ENCODE measurements at places on chromosomes 7 and 10.

GRCh38 chr7:82319674-82320118 is 123.9 kb downstream of the CACNA2D1 start:
- peak; percentile 83 for DNase-seq

DNA sequence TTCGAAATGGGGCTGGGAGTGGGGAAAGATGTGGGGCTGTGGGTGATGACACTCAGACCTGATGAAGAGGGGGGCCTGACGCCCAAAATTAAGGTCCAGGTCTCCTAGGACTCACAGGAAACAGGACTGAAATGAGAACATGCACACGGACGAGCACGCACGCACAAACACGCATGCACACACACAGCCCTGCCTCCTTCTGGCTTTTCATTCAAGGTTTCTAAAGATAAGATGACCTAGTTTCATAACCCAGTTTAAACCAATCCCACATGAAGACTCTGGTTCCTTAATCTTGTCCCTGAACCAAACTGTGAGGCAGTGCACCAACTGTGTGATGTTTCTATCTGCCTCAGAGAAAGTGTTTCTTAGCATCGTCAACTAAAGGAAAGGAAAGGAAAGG is 162.0 kb downstream of the DGKI start:
- DNase-seq, result no peak

DNA sequence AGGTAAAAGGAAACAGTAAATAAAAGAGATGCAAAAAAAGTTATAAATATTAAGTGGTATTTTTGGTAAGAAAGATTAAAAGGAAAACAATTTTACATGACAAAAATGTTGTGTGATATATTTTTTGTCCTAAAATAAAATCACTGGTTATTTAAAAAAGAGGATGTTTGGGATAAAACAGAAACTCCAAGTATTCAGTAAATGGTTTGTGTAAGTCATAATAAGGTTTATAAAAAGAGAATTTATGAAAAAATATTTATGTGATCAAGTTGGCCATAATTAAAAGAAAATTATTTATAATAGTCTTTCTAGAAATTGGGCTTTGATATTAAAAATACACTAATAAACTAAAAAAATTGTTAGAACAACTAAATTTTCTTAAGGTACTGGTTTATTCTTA is 38.2 kb upstream of the FIGNL1 start:
- DNase-seq, result no peak

- DNase-seq, result no peak
Measured at GRCh38 chr10:11682267-11682683, 59.9 kb upstream of the ECHDC3 start.

DNA sequence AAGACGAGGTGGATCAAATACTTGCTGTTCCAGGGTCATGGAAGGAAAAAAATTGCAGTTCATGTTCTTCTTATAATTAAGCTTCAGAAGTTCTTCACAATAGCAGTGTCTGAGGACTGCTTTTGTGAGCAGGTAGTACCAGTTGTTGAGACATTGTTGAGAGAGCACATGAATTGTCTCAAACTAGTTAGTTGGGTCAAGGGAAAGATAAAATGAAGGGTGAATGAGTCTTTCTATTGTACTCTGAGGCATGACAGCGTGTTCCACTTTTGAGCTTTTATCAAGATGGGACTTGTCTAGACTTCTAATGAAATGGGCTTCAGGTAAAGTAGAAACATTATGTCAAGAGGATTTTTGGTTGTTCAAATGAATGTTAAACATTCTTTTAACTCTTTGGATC is 26.0 kb downstream of the KAT6B start:
- no peak for DNase-seq

DNA sequence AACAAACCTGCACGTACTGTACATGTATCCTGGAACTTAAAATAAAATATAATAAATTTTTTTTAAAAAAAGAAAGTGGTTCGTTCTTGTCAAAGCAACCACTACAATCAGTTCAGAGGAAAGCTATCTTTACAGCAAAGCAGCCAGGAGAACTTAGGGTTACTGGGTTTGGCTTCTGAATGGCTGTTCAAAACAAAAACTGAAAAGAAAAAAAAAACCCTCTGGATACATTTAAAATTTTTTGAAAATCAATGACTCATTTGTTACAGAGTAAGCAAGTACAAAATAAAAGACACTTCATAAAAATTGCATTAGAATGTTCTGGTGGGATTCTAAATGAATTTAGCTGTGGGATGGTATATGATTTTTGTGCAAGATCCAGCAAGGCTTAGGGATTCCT is 28.6 kb upstream of the ADD3 start:
- DNase-seq, result no peak

DNA sequence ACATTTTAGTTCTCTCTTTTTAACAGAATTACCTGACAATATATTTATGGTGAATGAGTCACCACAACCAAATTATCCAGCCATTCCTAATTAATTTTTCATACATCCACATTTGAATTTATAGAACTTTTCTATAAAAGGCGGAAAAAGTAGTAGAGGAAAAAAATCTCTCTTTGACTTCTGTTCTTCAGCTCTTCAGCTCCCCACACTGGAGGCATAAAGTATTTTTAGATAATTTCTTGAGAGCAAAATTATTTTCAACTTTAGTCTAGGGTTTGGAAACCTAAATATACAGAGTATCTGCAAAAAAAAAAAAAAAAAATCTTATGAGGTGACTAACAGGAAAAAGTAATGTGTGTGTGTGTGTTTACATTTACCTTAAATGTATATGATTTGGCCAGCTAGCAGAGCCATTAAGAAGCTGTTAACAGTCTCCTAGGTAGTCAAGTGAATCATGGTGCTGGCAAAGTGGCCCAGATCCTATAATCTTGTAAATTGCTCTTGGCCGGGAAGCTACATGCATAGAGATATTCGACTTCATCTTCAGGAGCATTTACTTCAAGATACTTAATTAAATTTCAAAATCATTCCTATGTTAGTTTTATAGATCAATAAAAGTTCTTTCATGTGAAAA is 383.1 kb upstream of the STEAP1 start:
- DNase-seq, result no peak

- peak; percentile 63 for DNase-seq
Measured at GRCh38 chr10:62619413-62619738, 185.1 kb upstream of the ADO start.

GRCh38 chr10:132068431-132069121 is 2.8 kb downstream of the JAKMIP3 start:
- no peak for DNase-seq

DNA sequence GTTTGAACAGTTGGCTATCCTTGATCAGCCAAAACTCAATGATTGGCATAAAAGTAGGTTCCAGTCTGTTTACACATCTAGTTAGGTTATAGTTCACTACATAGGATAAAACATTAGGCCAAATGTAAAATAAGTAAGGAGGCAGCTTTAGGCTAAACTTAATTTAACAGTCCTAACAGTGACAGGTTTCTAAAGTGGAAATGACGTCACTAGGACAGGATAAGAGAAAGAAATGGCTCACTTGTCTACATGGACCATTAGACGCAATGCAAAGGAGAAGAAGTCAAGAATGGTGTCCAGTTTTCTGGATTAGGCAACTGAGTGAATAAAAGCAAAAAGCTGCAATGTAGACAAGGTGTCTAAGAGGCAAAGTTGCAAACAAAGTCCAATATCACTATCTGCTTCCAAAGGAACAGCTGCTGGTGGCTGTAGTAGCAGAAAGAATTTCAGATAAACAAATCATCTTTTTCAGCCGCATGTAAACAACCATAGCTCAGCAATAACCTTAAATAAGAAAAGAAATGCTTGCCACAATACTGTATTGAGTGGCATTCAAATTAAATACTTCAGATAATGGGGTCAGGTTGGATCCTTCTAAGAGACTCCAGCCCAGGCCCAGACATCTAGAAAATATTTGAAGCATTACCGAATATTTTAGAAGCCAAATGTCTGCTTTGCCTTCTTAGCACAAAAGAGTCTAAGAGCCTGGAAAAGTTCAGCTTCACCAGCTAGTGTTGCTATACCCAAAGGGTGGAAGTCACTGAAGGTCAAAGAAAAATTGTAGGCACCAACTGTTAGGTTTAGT is 154.2 kb downstream of the NEBL start:
- no peak for DNase-seq

GRCh38 chr10:100120550-100120949 is 38.9 kb upstream of the CPN1 start:
- DNase-seq, result no peak

DNA sequence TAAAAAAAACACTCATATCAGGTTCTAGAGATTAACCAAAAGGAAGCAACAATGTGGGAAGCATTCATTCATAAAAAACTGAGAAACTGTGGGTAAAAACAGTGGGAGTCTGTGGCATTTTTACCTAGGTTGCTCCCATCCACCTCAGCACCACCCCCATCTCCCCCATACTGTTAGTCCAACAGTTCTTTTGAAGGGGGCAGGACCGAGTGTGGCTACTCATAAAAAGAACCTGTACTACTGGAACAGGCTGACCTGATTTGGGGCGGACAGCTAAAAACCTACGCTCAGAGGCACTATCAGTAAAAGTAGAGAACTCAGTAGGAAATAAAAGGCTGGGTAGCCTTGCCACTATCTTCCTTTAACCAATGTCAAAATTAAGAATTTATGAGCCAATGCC is 84.5 kb downstream of the DPY19L1 start:
- no peak for DNase-seq

DNA sequence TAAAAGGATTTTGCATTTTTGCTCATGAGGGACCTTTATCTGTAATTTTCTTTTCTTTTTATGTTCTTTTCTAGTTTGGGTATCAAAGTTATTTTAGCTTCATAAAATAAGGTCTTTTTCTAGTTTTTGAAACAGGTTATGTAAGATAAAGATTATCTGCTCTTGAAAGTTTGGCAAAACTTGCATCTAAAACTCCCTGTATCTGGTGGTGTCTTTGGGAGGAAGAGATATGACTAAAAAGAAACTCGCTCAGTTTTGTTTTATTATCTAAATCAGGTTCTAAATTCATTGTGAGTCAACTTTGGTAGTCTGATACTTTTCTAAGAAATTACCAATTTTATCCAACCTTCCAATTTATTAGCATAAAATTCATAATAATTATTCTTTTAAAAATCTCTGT is 55.1 kb downstream of the VCL start:
- DNase-seq, result no peak

- peak; percentile 12 for DNase-seq
Measured at GRCh38 chr7:83957333-83957732, 237.3 kb downstream of the SEMA3A start.

DNA sequence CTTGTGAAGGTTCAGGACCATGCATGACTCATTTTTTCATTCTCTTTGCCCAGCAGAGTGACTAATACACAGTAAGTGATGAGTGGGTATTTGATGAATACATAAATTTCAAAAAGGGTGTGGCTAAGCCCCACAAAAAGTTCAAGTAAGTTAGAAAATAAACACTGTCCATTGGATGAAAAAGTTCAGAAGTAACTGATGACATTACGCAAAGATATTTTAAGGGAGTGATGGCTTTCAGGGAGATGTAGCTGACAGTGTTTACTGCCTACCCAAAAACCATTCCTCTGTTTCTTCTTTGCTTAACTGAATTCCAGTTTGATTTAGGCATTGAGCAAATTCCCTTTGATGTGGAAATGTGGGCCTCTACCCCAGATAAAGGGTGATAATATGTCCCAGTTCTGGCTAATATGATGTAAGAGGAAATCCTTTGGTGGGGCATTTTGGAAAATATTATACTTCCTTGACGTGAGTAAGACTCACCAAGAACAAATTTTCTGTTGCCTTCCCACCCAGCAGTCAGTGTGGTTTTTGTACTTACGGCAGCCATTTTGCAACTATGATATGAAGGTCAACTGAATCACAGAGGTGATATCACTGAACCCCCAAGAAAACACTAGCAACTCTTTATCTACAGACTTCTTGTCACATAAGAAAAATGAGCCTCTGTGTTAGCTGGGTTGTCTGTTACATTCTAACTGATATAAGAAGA is 29.0 kb upstream of the EBLN1 start:
- peak; percentile 83 for DNase-seq

- no peak for DNase-seq
Measured at GRCh38 chr7:16619979-16620408, 25.6 kb downstream of the ANKMY2 start.

- DNase-seq, result no peak
Measured at GRCh38 chr7:121558288-121558687, 162.2 kb upstream of the FAM3C start.

DNA sequence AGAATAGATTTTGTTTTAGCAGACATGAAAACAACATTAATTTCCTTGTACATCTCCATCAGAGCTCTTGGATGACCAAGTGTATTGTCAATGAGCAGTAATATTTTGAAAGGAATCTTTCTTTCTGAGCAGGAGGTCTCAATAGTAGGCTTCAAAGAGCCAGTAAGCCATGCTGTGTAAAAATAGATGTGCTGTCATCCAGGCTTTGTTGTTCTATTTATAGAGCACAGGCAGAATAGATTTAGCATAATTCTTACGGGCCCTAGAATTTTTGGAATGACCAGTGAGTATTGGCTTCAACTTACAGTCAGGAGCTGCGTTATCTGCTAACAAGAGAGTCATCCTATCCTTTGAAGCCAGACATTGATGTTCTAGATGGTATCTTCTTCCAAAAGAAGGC is 19.0 kb downstream of the MINPP1 start:
- DNase-seq, result peak; percentile 20

- DNase-seq, result peak; percentile 53
Measured at GRCh38 chr7:33873518-33873917, 31.8 kb upstream of the BMPER start.

GRCh38 chr7:18426564-18427226 is 68.9 kb upstream of the HDAC9 start:
- DNase-seq, result peak; percentile 73

DNA sequence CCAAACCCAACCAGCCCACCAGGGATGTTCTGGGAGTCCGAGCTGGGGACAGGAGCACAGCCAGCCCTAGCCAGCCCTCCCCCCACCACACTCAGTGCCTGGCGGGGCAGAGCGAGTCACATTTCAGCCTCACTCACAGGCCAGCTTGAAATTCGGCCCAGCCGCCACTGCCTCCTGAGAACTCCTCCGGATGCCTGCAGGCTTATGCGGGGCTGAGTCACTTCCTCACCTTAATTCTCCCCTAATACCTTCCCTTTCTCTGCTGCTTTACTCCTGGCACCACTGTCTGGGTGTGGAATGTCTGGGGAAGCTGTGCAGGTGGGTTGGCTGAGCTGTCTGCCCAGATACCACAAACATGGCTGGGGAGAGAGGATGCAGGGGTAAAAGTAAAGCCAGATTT is 22.6 kb upstream of the DLG5 start:
- DNase-seq, result peak; percentile 83

DNA sequence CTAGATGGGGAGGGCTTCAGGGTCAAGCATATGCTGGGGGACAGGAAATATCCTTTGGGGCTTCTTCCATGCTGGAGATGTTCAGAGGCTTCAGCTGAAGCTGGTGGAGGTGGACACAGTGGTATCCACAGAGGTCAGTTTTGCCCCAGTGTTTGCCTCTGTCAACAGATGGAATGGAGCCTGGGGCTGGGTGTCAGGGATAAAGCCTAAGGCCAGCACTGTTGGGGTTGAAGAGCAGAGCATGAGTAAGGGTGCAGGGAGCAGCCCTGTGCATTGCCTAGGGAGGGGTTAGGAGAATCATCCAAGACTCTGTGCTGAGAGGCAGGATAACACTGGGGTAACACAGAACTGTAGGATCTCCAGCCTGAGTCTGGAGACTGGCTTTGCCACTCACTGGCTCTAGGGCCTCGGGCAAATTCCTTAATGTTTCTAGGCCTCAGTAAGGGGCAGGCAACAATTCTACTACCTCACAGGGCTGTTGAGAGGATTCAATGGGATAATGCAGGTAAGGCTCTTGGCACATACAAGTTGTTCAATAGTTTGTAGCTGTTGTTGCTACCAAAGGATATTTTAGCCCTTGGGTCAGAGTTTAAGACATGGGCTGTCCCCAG is 21.8 kb upstream of the MYL7 start:
- no peak for DNase-seq

- no peak for DNase-seq
Measured at GRCh38 chr7:127666602-127667001, 14.6 kb downstream of the SND1 start.

Data from fibroblast of skin of right biceps (primary cell).